ENCODE measurements at places on chromosomes 5 and 9.

DNA sequence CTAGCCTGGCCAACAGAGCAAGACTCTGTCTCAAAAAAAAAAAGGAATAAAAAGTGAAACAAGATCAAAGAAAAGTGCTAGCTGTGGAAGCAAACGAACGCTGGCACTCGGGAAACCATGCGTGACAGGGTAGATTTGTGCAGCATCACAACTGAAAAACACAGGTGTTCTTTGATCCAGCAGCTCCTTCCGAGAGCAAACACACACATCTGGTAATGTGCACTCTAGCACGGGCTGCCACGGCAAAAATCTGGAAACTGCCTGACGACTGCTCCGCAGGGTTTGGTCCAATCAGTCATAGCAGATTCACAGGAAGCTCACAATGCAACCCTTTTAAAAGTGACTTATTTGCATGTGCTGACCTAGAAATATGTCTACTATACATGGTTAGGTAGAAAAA, 80.0 kb downstream of the SYK start:
- peak; percentile 64 for DNase-seq

- DNase-seq, result no peak
These were observed 12.8 kb downstream of the AFAP1L1 start for GRCh38 chr5:149284501-149284900.

GRCh38 chr5:179505636-179506261, 44.6 kb upstream of the RUFY1 start:
- DNase-seq, result no peak

GRCh38 chr9:116549061-116549664, 137.9 kb upstream of the TRIM32 start:
- no peak for DNase-seq

- DNase-seq, result no peak
These were observed 91.7 kb upstream of the CER1 start for GRCh38 chr9:14814249-14814628.

DNA sequence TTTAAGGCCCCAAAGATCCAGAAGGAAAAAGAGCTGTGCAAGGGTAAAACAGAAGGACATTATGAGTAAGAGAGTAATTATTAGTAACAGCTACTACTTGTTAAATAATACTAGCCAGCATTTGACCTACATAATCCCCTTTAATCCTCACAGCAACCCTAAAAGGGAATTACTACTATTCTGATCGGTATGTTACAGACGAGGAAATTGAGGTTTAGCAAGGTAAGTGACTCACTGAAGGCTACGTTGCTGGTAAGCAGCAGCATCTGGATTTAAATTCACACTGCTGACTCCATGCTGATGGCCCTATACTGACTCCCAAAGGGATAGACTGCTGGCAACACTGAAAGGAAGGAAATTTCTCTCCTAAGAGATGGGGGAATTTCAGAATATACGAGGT, 3.7 kb upstream of the FSD1L start:
- no peak for DNase-seq

GRCh38 chr9:68961587-68961986, 52.3 kb downstream of the PRKACG start:
- no peak for DNase-seq

DNA sequence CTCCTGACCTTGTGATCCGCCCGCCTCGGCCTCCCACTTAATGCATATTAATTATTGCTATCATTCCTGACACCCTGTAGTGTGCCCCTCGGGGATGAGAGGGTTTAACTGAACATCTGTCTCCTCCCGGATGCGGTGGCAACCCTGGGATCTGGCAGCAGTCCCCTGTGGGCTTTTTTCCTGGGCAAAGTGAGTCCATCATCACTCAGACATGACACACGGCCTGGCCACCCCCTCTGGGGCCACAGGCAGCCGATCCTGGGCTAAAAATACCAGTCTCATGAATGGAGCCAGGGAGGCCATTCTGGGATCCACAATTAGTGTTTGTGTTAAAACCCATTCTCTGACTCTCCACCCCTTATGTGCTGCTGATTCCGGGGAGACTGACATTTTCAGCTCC, 161.2 kb downstream of the RGS3 start:
- DNase-seq, result no peak

DNA sequence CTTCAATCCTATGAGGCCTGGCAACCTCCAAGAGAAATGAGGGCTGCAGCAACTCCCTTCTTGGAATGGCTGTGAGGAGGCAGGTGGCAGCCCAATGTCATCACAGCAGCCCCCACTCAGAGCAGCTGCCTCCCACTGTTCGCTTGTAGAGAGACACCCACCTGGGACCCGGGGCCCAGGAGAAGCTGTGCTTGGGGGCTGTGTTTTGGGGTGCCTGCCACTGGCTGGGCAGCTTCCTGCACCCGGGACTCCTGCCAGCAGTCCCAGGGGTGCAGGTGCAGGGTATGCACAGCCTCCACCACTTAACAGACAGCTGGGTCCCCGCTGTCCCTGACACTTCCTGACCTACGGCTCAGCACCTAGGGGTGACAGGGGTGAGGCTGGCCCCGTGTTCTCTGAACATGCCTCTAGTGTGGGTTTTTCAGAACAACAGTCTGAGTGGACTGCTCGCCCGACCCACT, 26.2 kb downstream of the NIPAL4 start:
- DNase-seq, result no peak

DNA sequence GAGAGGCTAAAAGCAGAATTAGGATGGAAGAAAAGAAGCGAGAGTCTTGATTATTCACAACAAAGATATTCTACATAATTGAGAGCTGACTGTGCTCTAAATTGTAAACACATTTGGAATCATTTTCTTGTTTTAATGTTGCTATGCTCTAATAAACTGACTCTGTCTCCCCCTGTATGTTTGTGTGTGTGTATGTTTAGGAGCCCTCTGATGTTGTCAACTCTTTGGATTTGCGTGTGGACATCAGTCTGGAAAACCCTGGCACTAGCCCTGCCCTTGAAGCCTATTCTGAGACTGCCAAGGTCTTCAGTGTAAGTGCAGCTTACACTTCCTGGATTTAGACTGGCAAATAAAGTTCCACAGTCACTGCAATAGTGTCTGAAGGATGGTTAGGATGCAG, 37.8 kb downstream of the MOCS2 start:
- DNase-seq, result no peak

DNA sequence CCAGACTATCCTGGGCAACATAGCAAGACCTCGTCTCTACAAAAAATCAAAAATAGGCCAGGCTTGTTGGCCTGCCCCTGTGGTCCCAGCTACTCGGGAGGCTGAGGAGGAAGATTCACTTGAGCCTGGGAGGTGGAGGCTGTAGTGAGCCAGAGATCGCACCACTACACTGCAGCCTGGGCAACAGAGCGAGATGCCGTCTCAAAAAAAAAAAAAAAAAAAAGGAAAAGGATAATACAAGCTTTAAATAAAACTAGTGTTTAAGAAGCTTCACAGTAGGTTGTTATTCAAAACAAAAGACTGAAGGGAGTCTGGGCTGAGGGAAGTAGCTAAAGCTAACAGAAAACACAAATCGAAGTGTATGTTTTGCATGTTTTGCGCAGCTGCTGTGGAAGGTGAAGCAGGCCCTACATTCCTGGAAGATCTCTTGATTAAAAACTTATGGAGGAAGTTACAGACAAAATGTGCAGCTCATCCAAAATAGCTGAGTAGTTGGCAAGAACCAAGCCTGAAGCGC, 581 bp upstream of the C9orf40 start:
- no peak for DNase-seq

GRCh38 chr9:132823370-132824145, 54.5 kb downstream of the AK8 start:
- no peak for DNase-seq

DNA sequence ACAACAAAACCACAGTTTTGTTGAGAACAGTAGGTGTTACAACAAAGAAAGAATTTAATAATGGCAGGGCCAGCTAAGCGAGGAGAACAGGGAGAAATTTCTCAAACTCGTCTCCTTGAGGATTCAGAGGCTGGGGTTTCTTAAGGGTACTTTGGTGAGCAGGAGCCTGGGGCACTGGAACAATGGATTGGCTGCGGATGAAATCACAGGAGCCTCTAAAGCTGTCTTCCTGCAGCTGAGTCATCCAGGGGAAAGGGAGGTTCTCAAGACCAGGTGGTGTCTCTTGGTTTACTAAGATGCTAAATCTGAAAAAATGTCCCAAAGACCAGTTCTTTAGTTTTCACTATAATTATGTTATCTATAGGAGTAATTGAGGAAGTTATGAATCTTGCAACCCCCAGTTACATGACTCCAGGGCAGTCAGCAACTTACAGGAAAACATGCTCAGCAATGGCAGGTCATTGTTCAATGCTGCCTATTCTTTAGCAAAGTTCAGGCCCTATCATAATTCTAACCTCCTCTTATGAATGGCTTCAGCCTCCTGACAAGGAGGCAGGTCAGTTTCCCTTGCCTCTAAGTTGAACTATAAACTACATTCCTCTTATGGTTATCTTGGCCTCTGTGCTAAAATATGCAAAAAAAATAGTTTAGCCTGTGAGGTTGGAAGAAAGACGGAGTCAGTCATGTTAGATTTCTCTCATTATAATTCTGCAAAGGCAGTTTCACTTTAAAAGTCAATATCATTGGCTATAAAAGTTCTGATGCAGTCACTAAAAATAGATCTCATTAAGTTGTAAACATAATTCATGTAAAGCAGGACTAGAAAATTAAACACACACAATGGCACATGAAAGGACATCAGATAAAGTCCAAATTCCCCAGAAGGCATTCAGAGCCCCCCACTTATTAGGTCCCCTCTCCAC, 63.3 kb upstream of the CKS2 start:
- DNase-seq, result no peak

- DNase-seq, result no peak
These were observed 506 bp downstream of the ADAMTS19 start for GRCh38 chr5:129460672-129460935.

DNA sequence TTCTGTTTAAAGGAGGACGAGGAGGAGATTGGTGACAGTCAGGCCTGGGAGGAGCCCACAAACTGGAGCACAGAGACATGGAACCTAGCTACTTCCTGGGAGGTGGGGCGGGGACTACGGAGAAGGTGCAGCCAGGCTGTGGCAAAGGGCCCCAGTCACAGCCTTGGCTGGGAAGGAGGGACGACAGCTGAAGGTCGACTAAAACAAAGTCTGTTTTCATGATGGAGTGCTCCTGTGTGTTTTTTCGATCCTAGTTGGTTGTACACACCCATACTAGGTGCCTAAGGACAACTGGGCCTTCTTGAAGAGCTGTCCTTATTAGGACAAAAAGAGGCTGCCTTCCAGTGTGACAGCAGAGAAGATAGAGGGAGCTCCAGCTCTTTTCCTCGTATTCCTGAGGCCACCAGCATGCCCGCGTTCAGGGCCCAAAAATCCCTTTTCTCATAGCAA, 2.9 kb downstream of the CCDC107 start:
- DNase-seq, result no peak

GRCh38 chr9:91101611-91102168, 260.0 kb downstream of the AUH start:
- DNase-seq, result no peak

- no peak for DNase-seq
These were observed 9.6 kb downstream of the C5orf47 start for GRCh38 chr5:173998531-173998930.

Data from GM12878 (cell line).